Astrocyte of the hippocampus (primary cell): ENCODE measurements at places on chromosomes 2 and 18.

DNA sequence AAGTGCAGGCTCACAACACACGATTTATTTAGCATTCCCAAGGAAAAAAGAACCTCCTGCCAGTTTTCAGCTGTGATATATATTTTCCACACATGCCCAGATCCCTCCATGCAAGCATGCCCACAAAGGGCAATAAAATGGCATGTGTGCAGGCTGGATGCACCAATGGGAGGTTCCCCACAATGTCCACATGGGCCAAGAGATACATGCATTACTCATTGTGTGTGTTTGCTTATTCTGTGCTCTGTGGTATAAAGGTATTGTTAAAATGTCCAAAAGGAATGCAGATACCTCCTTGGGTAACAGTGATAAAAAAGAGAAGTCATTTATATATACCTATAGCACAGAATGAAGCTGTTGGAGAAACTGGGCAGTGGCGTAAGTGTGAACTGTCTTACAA lies 207.4 kb downstream of the FHOD3 start:
- peak; percentile 49 for DNase-seq

GRCh38 chr2:142965443-142965842 lies 88.0 kb downstream of the KYNU start:
- DNase-seq: peak; percentile 29

DNA sequence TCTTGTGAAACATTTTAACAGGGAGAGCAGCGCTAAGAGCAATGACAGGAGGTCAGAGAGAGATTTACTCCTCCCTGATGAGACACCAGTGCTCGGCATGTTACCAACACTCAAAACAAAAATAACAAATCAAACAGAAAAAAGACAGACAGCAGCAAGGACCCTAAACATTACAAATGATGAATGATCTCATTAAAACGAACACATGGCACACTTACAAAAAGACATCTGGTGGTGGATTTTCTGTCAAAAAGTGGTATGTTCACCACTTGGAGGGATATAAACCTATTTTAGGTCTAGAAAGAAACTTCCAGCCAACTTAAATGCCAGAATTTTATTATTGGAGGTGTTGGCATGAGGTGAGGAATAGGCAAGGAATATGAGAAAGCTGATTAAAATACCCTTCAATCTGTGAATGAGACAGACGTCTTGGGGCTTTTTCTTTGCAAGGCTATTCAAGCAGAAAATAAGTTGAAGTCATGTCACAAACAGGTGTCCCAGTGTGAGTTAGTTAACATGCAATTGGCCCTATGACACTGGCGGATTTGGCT lies 112.8 kb downstream of the PRELID3A start:
- DNase-seq: no peak

GRCh38 chr2:42386682-42387081 lies 25.7 kb upstream of the COX7A2L start:
- no peak for DNase-seq

- DNase-seq: no peak
These were observed 45.5 kb upstream of the LDAH start for GRCh38 chr2:20868377-20868776.

DNA sequence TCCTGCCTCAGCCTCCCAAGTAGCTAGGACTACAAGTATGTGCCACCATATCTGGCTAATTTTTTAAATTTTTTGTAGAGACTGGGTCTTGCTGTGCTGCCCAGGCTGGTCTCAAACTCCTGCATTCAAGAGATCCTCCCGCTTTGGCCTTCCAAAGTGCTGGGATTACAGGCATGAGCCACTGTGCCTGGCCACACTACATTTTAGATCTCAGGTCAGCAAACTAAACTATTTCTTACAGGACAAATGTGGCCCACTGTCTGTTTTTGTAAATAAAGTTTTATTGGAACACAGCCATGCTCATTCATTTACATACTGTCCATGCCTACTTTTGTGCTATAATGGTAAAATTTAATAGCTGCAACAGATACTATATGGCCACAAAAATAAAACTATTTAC lies 17.8 kb downstream of the INO80D start:
- DNase-seq: no peak

DNA sequence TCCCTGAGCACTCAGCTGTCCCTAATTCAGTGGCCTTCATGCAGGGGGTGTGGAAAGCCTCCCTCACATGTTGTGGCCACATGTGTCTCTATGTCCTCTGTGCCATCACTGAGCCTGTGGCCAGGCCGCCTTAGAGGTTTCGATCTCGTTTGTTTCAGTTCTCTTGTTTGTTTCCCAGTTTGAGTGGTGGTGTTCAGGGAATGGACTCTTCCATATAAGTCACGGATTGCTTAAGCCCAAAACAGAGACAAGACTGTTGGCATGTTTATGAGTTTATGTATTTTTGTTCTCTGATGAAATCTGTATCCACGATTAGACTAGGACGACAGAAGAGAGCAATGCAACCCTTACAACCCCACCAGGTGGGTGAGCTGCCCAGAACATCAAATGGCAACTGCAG lies 134.5 kb downstream of the CCBE1 start:
- no peak for DNase-seq

GRCh38 chr2:196873511-196873910 lies 53.0 kb downstream of the PGAP1 start:
- no peak for DNase-seq

DNA sequence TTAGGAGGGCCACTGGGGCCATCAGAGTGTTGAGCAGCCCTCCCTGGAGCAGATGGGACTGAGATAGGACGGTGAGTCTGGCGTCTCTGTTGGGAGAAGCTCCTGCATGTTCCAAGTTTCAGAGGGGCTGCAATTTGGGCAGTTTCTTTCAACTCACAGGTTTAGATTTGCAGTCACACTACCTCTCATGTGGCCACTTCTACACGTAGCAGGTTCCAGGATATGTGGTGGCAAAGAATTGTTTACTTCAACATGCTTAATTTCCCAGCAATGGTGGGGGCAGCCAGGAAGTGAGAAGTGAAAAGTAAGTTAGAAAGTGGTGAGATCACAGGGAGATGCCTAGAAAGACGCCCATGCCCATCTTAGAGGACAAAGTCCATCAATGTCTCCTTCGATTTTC lies 9.3 kb downstream of the NCK2 start:
- no peak for DNase-seq

DNA sequence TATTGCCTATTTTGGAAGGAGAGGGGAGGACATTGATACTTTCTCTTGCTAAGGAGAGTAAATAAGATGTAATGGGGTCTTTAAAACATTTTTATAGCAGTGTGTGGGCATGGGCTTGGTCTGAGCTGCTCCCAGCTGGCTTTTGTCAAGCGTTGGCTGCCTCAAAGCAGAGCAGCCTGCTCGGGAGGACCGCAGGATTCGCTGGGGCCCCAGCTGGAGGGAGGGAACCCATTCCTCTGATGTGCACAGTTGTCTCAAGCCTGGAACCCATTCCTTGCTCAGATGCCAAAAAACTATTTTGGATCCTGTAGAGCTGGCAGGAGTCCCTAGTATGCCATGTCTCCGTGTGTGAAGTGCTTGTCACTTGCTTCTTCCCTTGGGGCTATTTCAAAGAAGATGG lies 59.4 kb upstream of the RMDN2 start:
- DNase-seq: no peak

DNA sequence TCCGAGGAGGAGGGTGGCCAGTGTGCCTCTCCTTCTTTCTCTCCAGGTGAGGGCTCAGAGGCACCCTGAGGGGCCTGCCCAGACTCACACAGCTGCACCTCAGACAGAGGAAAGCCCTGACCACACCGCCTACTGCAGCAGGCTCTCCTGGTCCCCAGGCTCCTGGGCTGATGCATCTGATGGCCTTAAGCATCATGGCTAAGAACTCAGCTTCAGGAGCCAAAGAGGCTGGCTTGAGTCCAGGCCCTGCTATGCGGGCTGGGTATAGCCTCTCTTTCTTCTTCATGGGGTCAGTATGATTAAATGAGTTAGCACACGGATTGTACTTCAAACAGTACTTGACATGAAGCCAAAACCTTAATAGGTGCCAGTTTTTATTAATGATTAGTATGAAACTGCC lies 89.6 kb downstream of the TGFA start:
- DNase-seq: no peak

DNA sequence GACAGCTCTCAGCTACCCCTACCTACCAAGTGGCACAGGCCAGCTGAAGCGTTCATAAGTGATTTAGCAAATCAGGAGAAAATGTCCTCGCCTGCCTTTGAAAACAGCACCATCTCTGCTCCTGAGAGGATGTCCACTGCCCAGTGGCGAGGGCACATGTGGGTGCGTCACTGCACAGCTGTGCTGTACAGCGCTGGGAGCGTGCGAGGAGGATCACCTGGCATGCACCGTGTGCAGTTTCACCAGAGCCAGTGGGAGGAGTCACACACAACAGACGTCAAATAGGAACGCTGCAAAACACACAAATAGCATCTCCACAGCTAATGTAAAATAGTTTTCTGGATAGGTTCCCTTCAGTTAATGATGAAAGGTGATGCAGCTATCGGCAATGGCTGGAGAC lies 154.1 kb downstream of the HDAC4 start:
- no peak for DNase-seq

- no peak for DNase-seq
These were observed 18.7 kb downstream of the DPP10 start for GRCh38 chr2:114461116-114461515.

- no peak for DNase-seq
These were observed 40.3 kb downstream of the PLA2R1 start for GRCh38 chr2:160022162-160022561.

DNA sequence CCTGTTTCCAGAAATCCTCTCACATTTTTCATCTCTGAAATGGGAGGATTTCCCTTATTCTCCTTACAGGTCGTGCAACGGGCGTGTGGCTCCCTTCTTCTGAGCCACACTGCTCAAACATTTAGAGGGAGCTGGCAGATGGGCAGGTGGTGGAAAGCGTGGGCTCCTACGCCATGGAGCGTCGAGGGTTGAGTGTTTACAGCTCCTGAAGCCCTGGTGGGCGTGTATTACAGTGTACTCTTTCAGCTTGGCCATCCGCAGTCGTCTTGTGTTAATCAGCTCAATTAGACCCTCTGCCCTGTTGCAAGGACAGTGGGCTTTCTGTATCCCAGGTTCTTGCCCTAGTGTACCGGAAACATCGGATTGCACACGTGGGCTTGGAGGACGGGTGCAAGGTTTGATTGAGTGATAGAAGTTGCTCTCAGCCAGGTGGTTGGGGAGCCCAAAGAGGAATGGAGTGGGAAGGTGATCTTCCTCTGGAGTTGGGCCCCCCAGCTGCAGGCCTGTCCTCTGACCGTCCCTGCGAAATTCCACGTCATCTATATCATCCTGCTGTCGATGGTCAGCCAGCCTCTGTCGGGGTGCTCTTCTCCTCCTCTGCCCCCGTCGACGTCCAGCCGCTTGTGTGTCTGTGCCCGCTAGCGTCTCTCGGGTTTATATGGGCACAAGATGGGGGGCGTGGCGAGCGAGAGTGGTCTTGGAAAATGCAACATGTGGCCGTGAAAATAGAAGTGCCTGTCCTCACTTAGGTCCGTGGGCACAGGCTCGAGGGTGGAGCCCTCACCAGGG lies 120.3 kb upstream of the DSEL start:
- no peak for DNase-seq

- DNase-seq: no peak
These were observed 3.1 kb downstream of the CXCR2 start for GRCh38 chr2:218128781-218129457.

- no peak for DNase-seq
These were observed 225.1 kb downstream of the TFCP2L1 start for GRCh38 chr2:121059651-121060649.

- peak; percentile 82 for DNase-seq
These were observed 69.3 kb downstream of the MARCO start for GRCh38 chr2:119011162-119011909.

DNA sequence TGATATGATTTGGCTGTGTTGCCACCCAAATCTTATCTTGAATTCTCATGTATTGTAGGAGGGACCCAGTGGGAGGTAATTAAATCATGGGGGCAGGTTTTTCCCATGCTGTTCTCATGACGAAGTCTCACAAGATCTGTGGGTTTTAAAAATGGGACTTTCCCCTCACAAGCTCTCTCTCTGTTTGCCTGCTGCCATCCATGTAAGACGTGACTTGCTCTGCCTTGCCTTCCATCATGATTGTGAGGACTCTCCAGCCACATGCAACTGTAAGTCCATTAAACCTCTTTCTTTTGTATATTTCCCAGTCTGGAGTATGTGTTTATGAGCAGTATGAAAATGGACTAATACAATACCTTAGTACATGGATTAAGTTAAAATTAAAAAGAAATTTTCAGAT lies 1094.7 kb upstream of the SLC39A10 start:
- no peak for DNase-seq

- no peak for DNase-seq
These were observed 220.1 kb upstream of the TMEFF2 start for GRCh38 chr2:192414794-192415193.

DNA sequence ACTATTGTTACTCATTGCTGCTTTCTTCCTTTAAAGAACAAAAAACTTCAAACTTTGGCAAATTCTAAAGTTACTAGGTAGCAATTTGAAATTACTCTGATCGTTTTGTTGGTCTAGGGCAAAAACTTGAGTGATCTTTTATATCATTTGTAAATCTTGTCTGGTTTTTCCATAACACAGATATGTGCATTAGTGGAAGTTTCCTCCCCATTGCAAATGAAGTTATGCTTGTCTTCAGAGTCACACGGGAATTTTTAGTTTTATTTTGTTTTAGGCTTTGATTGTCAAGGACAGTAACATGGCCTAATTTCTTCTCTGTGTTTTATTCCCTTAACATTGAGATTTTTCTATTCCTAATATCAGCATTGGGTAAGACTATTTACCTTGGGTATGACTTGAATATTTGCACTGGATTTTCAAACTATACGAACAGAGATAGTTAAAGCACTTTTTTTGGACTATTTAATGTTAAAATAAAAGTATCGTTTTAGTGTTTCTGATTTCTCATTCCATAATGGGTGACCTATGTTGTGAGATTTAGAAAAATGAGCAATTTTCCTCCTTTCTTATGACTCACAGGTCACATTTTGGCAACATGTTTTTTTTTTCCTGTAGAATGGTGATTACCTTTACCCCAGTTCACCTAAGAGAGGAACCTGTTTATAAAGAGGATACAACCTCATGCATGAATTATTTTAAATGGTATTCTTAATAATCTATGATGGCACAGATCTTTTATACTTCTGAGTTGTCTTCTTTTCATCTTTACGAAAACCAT lies 65.0 kb downstream of the BABAM2 start:
- DNase-seq: no peak

- DNase-seq: no peak
These were observed 33.4 kb downstream of the SIX2 start for GRCh38 chr2:44975571-44976450.

- no peak for DNase-seq
These were observed 670.2 kb upstream of the ZEB2 start for GRCh38 chr2:145190031-145190703.

DNA sequence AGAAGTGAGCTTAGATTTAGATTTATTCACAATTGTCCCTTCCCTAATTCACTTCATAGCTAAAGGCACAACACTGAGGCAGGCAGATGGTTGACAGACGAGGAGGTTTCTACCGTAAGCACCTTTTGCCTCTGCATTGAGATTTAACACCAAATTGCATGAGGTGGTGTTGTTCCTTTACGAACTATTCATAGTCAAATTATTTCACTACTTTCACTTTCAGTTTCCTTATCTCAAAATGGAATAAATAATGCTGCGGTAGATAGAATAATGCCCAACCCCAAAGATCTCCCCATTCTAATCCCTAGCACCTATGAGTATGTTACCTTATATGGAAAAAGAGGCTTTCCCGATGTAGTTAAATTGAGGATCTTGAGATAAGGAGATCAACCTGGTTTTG lies 58.9 kb upstream of the LINC00305 start:
- DNase-seq: no peak

GRCh38 chr2:122669627-122670026 lies 914.2 kb downstream of the TSN start:
- no peak for DNase-seq

GRCh38 chr2:231364961-231365810 lies 30.3 kb upstream of the B3GNT7 start:
- peak; percentile 68 for DNase-seq
